CD8-positive, alpha-beta memory T cell (primary cell): ENCODE measurements at places on chromosomes 2 and 18. TPM values are rescaled to one million over a fixed set of nuclear protein-coding genes. Genes with fewer than 3 reads are reported as not detected.

The NOSTRIN gene
- polyA plus RNA-seq = not detected

DNA sequence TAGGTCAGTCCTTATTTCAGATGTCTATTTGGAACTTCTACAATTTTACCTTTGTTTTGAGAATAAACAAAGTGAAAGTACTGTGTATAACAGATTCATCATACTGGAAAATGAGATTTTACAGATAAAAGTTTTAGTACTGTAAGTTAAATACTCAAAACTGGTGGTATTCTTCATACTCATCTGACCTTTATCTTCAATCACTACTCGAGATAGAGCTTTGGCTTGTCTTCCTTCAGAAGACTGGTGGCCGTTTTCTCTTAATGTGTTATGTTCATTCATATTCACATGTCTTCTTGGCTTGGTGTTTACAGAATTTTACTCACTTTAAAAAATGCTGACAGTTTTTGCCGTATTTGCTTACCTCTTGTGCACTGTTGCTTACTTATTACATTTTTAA is 2.1 kb downstream of the SPOPL start:
- no peak for DNase-seq

The DLX2 gene
- not detected for polyA plus RNA-seq

The IL1F10 gene
- not detected for polyA plus RNA-seq

The CTAGE1 gene
- not detected for polyA plus RNA-seq

DNA sequence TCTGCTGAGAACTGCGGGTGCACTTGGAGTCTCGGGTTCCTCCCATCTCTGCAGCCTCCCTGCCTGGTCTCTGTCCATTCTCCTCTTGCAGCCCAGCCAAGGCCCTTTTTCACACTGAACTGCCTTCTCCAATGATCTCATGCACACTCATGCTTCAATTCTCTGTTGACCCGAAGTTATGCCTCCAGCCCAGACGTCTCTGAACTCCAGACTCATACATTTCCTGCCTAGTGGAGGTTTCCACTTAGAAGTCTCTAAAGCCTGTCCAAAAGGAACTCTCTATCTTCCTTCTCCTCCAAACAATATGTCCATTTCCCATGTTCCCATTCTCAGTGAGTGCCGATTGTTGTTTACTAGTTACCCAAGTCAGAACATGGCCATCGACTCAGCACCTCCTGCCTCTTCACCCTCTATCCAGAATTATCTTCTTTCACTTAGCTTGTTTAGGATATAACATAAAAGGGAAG is 155.2 kb downstream of the IRS1 start:
- DNase-seq = no peak

GRCh38 chr18:63241317-63241712 is 78.3 kb downstream of the BCL2 start:
- DNase-seq = no peak

DNA sequence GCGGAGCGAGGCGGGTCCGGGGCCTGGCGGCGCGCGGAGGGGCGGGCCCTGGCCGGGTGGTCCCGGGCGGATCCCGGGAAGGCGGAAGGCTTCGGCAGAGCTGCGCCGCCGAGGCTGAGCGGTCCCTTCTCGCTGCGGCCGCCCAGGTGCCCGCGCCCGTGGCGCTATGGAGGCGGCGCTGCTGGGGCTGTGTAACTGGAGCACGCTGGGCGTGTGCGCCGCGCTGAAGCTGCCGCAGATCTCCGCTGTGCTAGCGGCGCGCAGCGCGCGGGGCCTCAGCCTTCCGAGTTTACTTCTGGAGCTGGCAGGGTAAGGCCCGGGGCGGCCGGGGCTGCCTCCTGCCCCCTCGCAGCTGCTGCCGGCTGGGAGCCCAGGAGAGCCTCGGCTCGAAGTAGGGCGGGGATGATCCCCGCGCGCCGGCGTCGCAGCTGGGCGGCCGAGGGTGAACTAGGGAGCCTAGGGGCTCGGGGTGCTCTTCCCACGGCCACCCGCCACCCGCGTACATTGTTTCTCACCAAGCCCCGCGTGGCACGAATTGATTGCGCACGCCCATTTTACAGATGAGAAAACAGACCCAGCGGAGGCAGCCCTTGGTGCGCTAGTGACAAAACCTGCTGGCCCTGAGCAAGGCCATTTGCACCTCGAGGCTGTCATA is at the start of gene SLC66A3:
SLC66A3 (plus strand) TSS at position 87 of the 655 bp plus-strand sequence; CDS start at position 167, 80 bp downstream.
- no peak for DNase-seq

- no peak for DNase-seq
Measured at GRCh38 chr2:148853458-148853857, 21.6 kb upstream of the KIF5C start.

The C2orf72 gene
- not detected for polyA plus RNA-seq

DNA sequence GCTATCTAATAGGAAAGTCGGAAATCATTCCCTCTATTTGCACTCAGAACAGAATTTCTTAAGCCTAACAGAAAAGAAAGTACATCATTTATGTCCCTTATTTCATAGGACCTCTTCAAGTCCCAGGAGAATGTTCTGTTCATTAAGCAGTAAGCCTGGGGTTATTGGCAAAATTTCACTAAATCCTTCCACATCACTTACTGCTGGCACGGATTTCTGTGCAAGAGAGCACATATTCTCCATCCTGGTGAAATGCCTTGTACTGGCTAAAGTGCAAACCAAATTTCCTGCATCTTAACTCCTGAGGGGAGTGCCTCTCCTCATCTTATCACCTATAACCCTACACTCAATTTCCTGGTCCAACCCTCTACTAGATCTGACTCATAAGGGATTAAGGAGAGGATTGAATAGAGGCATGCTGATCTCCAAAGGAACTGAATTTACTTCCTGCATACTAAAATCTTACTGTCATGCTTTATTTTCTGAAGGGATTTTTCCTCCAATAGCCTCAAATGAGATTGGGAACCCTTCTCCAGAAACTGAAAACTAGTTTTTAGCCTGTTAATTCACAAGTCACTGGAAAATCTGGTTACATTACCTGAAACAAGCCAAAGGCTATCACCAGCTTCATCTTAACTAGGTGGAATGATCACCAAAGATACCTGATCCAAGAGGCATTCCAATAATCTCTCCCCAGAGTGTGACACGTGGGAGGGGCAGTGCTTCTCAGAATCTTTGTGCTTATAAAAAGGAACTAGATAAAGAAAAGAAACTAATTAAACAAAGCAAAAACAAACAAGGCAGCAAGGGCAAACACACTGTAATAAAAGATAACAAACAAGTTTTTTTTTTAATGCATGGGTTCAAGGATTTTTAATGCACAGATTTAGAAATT is 311.1 kb downstream of the NR4A2 start:
- DNase-seq = no peak

GRCh38 chr18:80088036-80088435 is 21.0 kb upstream of the ADNP2 start:
- no peak for DNase-seq

The SRBD1 gene
- 12.7 TPM for polyA plus RNA-seq

DNA sequence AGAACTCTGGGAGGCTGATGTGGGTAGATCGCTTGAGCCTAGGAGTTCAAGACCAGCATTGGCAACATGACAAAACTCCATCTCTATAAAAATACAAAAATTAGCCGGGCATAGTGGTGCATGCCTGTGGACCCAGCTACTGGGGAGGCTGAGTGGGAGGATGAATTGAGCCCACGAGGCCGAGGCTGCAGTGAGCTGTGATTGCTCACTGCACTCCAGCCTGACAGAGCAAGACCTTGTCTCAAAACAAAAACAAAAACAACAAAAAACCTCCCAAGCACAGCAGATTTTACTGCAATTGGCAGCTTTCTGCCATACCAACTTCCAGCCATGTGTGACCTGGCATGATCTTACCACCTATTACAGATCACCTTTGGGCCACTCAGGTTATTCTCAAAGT is 57.7 kb upstream of the LRPPRC start:
- no peak for DNase-seq

GRCh38 chr18:4351005-4351404 is 104.1 kb downstream of the DLGAP1 start:
- DNase-seq = no peak

DNA sequence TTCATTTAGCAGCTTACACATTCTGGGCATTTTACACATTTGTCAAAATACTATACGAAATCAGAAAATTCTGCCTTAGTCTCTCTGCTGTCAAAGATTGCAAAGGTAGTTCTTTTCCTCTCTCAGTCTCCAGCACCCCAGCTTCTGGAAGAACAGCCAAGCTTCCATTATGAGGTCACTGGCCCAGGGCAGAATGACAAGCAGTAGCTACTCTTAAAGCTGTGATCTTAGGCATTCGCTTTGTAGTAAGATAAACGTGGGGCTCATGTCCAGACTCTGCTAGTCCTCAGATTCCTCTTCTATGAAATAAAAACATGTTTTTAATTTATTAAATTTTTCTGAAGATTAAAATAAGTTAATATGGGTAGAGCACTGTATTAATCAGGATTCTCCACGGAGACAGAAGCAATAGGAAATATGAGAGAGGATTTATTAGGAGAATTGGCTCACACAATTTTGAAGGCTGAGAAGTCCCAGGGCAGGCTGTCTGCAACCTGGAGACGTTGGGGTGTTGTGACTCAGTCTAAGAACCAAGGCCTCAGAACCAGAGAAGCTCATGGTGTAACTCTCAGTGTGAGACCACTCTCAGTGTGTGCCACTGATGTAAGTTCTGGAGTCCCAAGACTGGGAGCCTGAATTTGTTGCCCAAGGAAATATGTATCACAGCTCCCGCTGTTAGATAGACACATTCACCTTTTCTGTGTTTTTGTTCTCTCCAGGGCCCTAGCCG is 201.2 kb downstream of the CMPK2 start:
- DNase-seq = no peak

The IL1B gene
- polyA plus RNA-seq = not detected

- no peak for DNase-seq
Measured at GRCh38 chr2:51093016-51093415, 61.1 kb upstream of the NRXN1 start.

The IL36B gene
- not detected for polyA plus RNA-seq

The DSG3 gene
- not detected for polyA plus RNA-seq

- DNase-seq = no peak
Measured at GRCh38 chr2:74242354-74243071, 44.1 kb downstream of the MTHFD2 start.

The C2orf80 gene
- polyA plus RNA-seq = not detected

DNA sequence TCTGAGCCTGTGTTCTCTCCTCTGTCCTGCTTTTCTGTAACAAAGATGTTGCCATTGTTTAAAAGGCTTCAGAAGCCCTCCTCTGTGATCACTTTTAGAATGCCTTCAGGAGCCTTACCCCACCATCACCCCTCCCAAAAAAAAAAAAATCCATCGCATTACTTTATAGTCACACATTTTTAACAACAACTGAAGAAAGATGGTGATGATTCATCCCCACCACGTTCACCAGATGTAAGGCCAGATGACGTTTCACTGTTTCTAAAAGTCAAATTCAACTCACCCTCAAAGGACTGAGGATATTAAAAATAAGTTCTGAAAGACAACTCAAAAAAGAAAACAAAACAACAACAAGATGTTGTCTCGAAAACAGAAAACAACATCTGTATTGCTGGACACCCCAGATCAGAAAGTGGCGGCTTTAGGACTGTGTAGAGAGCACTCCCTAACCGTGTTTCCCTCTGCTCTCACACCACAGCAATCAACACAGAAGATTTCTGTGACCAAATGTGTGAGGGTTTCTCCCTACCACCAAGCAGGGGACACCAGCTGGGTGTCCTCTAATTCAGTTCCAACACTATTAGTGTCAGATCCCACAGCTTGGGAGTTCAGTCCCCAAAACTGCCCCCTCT is 61.9 kb upstream of the CREB1 start:
- no peak for DNase-seq

The MAL gene
- 50.4 TPM for polyA plus RNA-seq

DNA sequence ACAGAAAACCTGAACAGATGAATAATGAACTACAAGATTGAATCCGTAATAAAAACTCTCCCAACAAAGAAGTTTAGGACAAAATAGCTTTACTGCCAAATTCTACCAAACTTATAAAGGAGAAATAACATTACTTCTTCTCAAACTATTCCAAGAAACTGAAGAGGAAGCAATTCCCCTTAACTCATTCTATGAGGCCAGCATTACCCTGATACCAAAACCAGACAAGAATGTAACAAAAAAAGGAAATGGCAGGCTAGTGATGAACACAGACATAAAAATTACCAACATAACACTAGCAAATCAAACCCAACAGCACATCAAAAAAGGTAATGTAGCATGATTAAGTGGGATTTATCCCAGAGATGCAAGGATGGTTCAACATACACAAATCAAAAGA is 213.7 kb upstream of the FOSL2 start:
- no peak for DNase-seq

- no peak for DNase-seq
Measured at GRCh38 chr2:101832114-101832513, 134.6 kb downstream of the MAP4K4 start.

- no peak for DNase-seq
Measured at GRCh38 chr2:67502346-67503065, 105.4 kb downstream of the ETAA1 start.

The SMAD4 gene
- 62.4 TPM for polyA plus RNA-seq

The ITGB6 gene
- not detected for polyA plus RNA-seq

- DNase-seq = no peak
Measured at GRCh38 chr2:97961534-97961933, 34.2 kb downstream of the TMEM131 start.

The ZNF513 gene
- polyA plus RNA-seq = 4.7 TPM

DNA sequence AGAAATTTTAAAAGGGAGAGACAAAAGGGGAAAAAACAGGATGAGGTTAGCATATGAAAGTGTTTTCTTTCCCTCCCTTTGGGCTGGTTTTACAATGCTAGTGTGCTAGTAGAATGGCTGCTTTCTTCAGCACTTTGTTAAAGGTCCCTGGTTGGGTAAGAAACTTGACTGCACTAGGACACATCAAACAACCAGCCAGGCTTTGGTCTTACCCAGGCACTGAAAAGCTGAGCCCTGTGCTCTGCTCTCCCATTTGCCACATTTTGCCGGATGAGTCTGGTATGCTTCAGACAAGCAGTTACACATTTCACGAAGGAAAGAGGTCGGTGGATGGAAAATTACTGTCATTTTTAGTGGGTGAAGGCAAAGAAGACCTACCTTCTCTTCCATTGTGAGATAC is 242.0 kb downstream of the DPP10 start:
- DNase-seq = no peak

The MZT2A gene
- 92.6 TPM for polyA plus RNA-seq

- DNase-seq = no peak
Measured at GRCh38 chr18:58723810-58724602, 52.7 kb downstream of the MALT1 start.

GRCh38 chr2:45274250-45274926 is 265.1 kb upstream of the SIX2 start:
- DNase-seq = no peak

The FNDC4 gene
- polyA plus RNA-seq = not detected

The CDH7 gene
- polyA plus RNA-seq = not detected

DNA sequence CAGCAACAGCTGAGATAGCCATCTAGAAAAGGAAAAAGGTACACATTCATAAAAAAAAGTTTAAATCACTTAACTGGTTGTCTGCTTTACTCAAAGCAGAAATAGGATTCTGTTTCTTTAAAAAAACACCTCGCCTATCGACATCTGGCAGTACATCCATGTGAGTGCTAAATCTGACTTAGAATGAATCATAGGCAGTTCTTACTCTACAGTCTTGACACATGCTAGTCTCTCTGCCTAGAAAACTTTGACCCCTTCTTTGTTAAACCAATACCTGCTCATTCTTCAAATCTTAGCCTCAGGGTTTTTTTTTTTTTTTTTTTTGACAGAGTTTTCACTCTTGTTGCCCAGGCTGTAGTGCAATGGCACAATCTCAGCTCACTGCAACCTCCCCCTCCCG is 37.1 kb upstream of the GPR75 start:
- no peak for DNase-seq

The SLC4A3 gene
- polyA plus RNA-seq = not detected
